ENCODE measurements at places on chromosomes 16 and 17.
A peak's percentile ranks its signal among the peaks of the same experiment; 100 is the strongest.

DNA sequence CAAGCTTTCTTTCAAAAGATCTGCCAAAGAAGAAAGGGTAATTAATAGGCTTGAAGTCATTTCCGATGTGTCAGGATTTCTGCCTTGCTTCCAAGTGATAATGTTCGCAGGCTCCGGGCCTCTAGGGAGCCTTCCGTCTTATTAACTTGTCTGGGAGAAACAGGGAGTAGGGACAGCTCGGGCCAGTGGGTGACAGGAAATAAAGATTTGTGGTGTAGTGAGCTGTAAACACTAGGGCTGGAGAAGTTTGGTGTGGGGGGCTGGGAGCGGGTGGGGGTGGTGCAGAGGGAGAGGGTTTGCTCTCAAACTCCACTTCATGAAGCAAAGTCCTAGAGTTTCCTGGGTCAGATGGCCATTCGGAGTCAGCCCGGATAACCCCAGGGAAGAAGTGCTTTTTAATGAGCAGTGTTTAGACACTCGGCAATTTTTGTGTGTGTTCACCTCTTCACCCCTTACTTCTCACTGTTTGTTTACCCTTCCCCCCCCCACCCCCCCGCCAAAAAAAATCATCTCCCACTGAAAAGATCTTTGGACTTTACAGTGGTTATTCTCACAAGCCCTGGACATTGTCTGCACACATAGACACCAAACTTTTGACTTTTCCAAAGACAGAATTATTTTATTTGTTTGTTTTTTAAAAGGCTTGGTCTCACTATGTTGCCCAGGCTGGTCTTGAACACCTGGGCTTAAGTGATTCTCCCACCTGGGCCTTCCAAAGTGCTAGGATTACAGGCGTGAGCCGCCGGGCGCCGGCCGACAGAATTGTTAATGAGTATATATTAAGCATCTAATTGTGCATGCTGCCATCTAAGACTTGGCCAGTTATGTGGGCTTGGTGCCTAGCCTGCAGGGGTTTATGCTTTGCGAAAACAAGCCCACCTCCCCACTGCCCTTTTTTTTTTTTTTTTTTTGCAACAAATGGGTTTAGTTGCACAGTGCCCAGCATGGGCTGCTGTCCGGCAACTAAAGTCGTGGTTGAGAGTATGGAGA, 196.4 kb downstream of the CCDC182 start:
- no peak for DNase-seq

DNA sequence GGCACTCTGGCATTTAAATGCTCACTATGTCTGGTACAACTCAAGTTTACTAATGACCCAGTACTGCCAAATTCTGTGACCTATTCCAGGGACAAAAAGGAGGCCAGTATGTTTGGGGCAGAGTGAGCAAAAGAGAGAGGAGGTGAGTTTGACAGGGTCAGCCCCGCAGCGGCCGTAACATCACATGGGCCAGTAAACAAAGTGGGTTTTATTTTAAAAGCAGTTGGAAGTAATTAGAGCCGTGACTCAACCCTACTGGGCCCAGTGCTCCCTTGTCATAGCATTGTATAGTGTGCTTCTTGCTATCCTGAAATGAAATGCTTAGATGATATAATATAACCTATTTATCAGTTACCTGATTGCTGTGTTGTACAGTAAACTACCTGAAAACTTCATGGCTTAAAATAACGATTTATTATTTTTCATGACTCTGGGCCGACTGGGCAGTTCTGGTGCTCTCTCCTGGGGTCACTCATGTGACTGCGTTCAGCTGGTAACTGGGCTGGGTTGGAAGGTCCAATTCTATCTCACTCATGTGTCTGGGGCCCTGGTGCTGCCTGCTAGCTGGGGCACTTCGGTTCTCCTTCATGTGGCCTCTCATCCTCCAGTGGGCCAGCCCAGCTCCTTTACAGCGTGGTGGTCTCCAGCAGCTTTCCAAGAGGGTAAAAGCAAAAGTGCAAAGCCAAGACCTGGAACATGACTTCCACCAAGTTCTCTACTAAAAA, 27.4 kb downstream of the IQCK start:
- DNase-seq: no peak

- peak; percentile 62 for DNase-seq
These were observed 596 bp downstream of the MSL1 start for GRCh38 chr17:40122136-40122998.

DNA sequence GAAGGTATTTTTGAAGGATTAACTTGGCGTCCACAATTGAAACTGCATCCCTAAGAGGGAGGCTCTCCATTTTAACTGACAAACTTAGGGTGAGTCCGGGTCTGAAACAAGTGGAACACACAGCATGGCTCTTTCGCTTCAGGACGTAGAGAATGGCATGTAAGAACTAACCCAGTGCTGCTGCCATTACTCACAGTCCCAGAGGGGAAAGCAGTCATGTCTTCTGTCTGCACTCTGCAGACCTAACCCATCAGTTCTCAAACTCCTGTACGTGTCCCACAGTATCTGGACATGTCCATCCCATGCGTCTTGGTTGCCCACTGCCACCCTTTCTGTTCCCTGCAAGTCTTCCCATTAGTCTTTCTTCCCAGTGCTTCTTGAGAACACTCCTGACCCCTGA, 563 bp downstream of the ST6GALNAC1 start:
- DNase-seq: no peak

- no peak for DNase-seq
These were observed at the start of gene CENPX for GRCh38 chr17:82022310-82022980. CENPX (minus strand) TSS chr17:82022878; CDS start chr17:82022861, 17 bp downstream.

DNA sequence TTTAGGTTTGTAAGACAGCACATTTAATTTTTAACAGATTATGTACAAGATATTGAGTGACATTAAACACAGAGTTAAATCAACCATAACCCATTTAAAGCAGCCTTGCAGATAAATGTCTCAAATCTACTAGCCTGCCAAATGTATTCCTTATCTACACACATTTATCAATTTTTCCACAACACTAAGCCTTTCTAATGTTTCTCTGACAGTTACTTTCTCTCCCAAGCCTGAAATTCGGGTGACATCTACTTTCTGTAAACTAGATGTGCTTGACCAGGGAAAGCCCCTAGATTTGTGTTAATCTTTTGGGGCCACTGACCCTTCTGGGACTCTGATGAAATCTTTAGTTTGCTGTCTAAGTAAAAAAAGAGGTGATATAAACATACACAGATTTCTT, 69.0 kb downstream of the CDH13 start:
- DNase-seq: no peak

- DNase-seq: no peak
These were observed 47.6 kb upstream of the CBFA2T3 start for GRCh38 chr16:89024546-89025060.

GRCh38 chr16:82452004-82452756, 174.6 kb upstream of the CDH13 start:
- no peak for DNase-seq

- DNase-seq: peak; percentile 57
These were observed 1.1 kb upstream of the MLLT6 start for GRCh38 chr17:38703742-38704605.

DNA sequence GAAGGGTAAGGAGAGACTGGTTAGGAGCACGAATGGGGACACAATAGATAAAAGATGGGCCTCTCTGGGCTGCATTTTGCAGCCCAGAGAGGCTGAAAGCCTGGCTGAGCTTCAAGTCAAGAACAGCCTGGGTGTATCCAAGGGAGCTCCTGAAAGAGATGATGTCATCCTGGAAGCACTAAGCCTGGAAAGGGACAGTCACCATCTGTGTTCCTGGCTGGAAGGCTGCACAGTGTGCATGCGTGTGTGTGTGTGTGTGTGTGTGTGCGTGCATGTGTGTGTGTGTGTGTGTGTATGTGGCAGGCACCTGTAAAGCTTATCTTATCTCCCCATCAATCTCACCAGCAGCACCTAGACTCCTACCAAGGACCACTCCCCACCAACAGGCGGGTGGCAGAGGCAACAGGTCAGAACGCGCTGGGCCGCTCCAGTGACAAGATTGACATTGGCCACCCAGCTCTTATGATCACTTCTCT, 44.1 kb downstream of the COG7 start:
- DNase-seq: no peak

DNA sequence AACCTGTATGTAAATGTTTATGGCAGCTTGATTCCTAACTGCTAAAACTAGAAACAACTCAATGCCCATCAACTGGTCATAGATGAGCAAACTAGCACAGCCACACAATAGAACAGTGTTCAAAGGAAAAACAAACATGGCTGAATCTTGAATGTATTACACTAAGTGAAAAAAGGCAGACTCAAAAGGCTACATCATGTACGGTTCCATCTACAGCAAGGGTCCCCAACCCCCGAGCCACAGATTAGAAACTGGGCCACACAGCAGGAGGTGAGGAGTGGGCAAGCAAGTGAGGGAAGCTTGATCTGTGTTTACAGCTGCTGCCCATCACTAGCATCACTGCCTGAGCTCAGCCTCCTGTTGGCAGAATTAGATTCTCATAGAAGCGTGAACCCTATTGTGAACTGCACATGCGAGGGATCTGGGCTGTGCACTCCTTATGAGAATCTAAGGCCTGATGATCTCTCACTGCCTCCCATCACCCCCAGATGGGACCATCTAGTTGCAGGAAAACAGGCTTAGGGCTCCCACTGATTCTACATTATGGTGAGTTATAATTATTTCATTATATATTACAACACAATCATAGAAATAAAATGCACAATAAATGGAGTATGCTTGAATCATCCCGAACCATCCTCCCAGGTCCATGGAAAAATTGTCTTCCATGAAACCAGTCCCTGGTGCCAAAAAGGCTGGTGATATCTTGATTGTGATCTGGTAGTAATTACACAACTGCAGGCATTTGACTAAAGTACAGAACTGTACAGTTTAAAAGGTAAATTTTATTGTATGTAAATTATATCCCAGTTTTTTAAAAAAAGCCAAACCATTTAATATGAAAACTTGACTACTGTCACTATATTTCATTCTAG, 7.7 kb downstream of the CEP20 start:
- no peak for DNase-seq

DNA sequence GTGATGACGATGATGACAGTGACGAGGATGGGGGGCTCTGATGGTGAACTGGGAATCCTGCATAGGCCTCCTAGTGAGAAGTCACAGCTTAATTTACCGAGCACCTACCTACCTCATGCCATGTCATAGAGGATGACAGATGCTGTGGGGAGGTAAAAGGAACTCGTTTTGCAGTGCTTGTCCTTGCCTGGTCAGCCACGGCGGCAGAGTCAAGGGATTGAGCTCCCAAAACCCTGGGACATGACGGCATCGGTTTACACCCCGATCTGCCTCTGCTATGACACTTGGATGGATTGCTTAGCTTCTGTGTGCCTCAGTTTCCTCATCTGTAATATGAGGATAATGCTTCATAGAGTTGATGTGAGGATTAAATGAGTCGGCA, 103.2 kb downstream of the NTN1 start:
- DNase-seq: no peak

- no peak for DNase-seq
These were observed 12.4 kb downstream of the COL1A1 start for GRCh38 chr17:50188921-50189549.

DNA sequence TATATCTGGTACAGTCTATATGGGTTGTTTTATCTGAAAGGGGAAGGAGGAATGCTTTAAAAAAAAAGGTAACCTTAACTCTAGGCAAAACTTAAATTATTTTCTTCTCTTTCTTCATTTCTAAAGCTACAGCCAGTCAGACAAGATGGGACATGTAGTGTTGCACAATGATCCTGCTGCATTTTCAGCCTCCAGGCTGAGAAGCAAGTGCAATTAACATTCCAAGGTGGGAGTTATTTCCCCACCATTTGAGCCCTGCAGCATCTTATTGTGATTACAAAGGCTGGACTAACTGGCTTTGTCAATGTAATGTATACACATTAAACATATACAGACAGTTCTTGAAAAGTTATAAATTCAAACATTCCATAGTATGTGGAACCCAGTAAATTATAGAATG, 22.6 kb upstream of the NF1 start:
- no peak for DNase-seq

- DNase-seq: no peak
These were observed 48.1 kb downstream of the MARF1 start for GRCh38 chr16:15594711-15595320.

- DNase-seq: peak; percentile 59
These were observed 621 bp upstream of the CSHL1 start for GRCh38 chr17:63911657-63912100.

- DNase-seq: peak; percentile 28
These were observed 20.8 kb downstream of the GGA3 start for GRCh38 chr17:75240394-75241142.

GRCh38 chr17:4269915-4270314, 6.1 kb upstream of the ANKFY1 start:
- no peak for DNase-seq

GRCh38 chr17:11039342-11039741, 201.5 kb upstream of the PIRT start:
- no peak for DNase-seq

DNA sequence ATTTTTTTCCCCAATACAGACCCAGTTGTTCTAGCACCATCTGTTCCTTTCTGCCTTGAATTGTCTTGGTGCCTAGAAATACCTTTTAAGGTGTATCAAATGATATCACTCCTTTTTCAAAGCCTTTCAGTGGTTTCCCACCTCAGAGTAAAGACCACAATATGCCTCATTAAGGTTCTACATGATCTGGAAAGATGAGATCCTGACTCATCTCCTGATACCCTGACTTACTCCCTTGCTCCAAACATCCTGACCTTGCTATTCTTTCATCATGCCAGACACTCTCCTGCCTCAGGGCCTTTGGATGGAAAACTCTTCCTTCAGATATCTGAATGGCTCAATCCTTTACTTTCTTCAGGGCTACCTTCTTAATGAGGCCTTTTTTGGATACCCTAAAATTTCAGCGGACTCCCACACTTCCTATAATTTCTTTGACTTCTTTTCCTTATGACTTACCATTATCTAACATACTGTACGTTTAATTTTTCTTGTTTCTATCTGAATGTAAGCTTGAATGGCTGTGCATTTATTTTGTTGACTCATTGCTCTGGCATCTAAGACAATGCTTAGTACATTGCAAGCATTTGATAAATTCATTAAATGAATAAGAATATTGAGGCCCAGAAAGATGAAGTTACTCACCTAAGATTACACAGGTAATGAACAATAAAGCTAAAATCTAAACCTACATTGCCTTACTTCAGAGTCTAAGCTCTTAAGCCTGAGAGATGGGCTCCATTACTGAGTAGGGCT, 19.2 kb downstream of the FLOT2 start:
- DNase-seq: no peak

GRCh38 chr17:82583720-82584234, 64.2 kb downstream of the FOXK2 start:
- DNase-seq: no peak

GRCh38 chr17:29740017-29740416, 117.3 kb upstream of the CORO6 start:
- DNase-seq: no peak

DNA sequence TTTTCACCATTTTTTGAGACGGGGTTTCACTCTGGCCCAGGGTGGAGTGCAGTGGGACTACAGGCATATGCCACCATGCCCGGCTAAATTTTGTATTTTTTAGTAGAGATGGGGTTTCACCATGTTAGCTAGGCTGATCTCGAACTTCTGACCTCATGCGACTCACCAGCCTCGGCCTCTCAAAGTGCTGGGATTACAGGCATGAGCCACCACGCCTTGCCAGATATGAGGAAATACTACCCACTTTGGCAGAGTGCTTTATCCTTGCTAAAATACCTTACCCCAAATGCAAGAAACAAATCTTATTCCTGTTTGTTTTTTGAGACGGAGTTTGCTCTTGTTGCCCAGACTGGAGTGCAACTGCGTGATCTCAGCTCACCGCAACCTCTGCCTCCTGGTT, 62.9 kb upstream of the MGAT5B start:
- no peak for DNase-seq

Measured in activated B cell treated with CpG ODN at 0.5 μM for 24 hours (primary cell).